Spleen (tissue), 13 donors: ENCODE measurements at places on chromosomes 7 and 10. TPM values are rescaled to one million over a fixed set of nuclear protein-coding genes. Genes with fewer than 3 reads are reported as not detected.

GJD4 gene
- total RNA-seq = not detected

CTAGE8 gene
- total RNA-seq = 2.6 TPM

TMEM236 gene
- total RNA-seq = 0.27 TPM

CHCHD3 gene
- 46.4 TPM for total RNA-seq

ARL5B gene
- 13.0 TPM for total RNA-seq

NPSR1 gene
- total RNA-seq = not detected

CYP3A7 gene
- not detected for total RNA-seq

CFAP43 gene
- total RNA-seq = 0.14 TPM
